ENCODE measurements at places on chromosomes 16 and 17.

GRCh38 chr17:4365628-4366326 is 698 bp downstream of the UBE2G1 start:
- peak; percentile 32 for DNase-seq

DNA sequence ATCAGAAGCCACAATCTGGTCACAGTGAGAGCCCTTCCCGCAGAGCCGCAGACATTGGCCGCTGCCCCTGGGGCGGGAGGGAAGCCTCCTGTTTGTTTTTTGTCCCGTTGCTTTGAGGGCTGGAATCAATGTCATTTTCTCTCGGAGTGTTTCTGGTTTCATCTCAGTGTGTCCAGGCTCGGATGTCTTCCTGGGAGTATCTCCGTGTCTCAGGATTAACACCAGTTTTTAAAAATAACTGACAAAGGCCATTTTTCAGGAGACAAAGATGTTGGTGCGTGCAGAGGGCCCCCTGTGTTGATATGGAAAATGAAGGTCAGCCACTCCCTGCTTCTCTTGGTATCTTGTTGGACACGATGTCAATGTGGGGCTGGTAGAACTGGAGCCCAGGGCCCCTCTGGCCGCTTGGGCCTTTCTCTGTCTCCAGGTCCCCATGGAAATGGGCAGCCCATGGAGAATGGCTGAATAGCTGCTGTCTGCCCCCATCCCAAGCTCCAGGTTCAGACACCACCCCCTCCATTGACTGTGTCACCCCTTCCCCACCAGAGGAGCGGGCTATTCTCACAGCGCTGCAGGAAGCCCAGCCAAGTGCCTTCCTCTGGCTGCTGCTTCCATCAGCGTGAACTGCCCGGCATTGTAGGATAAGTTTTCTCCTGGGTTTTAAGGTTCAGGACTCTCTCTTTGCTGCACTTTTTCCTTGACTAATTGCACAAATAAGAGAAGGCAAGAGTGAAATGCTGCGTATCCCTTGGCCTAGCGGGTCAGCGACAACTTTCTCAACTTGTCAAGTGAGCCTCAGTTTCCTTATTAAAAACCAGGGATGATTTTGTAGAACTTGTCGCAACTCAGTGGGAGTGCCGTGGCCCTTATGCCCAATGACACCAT is 72.2 kb upstream of the METTL9 start:
- no peak for DNase-seq

- no peak for DNase-seq
Measured at GRCh38 chr17:65446043-65446442, 115.4 kb downstream of the AXIN2 start.

GRCh38 chr17:65593855-65594845 is 32.7 kb upstream of the AXIN2 start:
- DNase-seq: no peak

GRCh38 chr17:64095144-64095882 is 34.6 kb downstream of the ERN1 start:
- DNase-seq: no peak

- DNase-seq: no peak
Measured at GRCh38 chr17:42436391-42436790, 13.3 kb upstream of the CAVIN1 start.

GRCh38 chr16:85750827-85751697 is at the start of gene C16orf74:
C16orf74 (minus strand) TSS chr16:85751096; CDS start chr16:85735217, 15,879 bp downstream.
- DNase-seq: no peak

DNA sequence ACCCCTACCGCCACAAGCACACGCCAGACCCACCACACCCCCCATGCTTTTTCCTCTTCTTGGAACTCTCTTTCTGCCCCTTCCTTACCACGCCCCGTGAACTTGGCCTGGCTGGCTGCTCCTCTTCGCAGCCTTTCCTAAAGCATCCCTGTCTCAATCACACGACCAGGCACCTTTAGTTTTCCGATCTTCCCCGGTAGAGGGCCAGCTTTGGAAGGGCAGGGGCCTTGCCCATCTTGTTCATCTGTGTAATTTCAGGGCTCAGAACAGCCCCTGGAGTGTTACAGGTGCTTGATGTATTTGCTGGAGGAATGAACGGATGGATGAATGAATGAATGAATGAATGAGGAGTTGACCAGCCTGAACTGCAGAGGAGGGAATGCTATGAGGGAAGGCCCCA is 3.7 kb downstream of the SPPL2C start:
- no peak for DNase-seq

- DNase-seq: no peak
Measured at GRCh38 chr17:80832266-80832676, 159.4 kb upstream of the CHMP6 start.

- DNase-seq: no peak
Measured at GRCh38 chr17:70290770-70291169, 121.4 kb downstream of the KCNJ2 start.

DNA sequence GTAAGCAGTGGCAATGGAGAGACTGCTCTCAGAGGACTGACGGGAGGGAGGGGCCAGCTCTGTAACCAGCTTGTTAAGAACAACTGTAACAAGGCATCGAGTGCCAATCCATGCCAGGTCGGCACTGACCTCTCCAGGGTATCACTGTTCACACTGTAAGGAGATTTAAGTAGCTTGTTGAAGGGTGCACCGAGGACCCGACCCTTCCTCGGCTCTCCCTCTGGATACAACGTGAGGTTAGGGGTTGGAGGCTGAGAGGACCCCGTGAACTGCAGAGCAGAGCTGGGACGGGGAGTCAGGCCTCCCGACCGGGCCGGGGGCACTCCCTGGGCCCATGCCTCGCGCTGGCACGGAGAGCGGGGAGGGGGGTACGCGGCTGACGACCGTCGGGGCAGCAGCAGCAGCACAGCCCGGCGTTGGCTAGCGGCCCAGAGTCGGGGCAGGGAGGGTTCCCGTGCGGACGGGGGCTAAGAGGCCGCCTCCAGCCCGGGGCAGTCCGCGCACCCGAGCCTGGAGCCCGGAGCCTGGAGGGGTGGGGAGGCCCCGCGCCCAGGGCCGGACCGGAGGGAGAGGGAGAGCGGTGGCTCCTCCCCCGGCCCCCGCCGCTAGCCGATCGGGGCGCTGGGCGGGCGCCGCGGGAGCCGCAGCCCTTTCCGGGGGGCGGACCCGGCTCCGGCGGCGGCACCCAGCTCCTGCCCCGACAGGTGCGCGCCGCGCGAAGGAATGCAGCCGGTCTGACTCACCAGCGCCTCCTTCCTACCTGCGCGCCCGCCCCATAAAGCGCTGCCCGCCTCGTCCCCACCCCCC is at the start of gene ITGB4:
ITGB4 (plus strand) TSS at position 804 of the 807 bp plus-strand sequence. CDS start 3,245 bp downstream, outside the sequence.
- DNase-seq: peak; percentile 33

GRCh38 chr17:73795730-73796129 is 151.5 kb upstream of the SDK2 start:
- no peak for DNase-seq

- DNase-seq: no peak
Measured at GRCh38 chr17:72258711-72259110, 137.9 kb downstream of the SOX9 start.

GRCh38 chr17:75614556-75615270 is 18.5 kb upstream of the SMIM5 start:
- DNase-seq: no peak

All from right renal pelvis (tissue), 4 donors.